ENCODE measurements at places on chromosomes 5 and 9. TPM values are rescaled to one million over a fixed set of nuclear protein-coding genes. Genes with fewer than 3 reads are reported as not detected.

- peak; percentile 91 for DNase-seq
These were observed at the start of gene F2RL1 for GRCh38 chr5:76818844-76819831. F2RL1 (plus strand) TSS chr5:76819030; CDS start chr5:76819183, 153 bp downstream.

KCNV2 gene
- total RNA-seq: not detected

SPATA31C1 gene
- total RNA-seq: not detected

FAM153A gene
- total RNA-seq: not detected

TGFBR1 gene
- total RNA-seq: 138 TPM

GRCh38 chr9:92679413-92680165 is 9.7 kb upstream of the IPPK start:
- no peak for DNase-seq

ECM2 gene
- total RNA-seq: not detected

- no peak for DNase-seq
These were observed 139.5 kb upstream of the FSTL4 start for GRCh38 chr5:133751846-133752245.

SHISAL2B gene
- total RNA-seq: 10.4 TPM

Measured in neural progenitor cell (in vitro differentiated cells).